ENCODE measurements at places on chromosomes 5 and 9. TPM values are rescaled to one million over a fixed set of nuclear protein-coding genes. Genes with fewer than 3 reads are reported as not detected.

The DUSP1 gene
- 19.1 TPM for polyA plus RNA-seq

The NUTM2G gene
- polyA plus RNA-seq, result not detected

The FBN2 gene
- polyA plus RNA-seq, result 29.2 TPM

The AFAP1L1 gene
- polyA plus RNA-seq, result 6.3 TPM

The IL5 gene
- polyA plus RNA-seq, result not detected

The PCDHB10 gene
- 0.34 TPM for polyA plus RNA-seq
